Smooth muscle cell of the coronary artery (primary cell): ENCODE measurements at places on chromosomes 1 and 21. TPM values are rescaled to one million over a fixed set of nuclear protein-coding genes. Genes with fewer than 3 reads are reported as not detected.

The TMEM52 gene
- total RNA-seq, result not detected in 2 replicates

The OPN3 gene
- 7.4 and 16.8 TPM in 2 replicates for total RNA-seq

The HUNK gene
- total RNA-seq, result 0.47 TPM in 1 of 2 replicates, not detected in the other

The SORT1 gene
- 8.2 and 9.7 TPM in 2 replicates for total RNA-seq

The EXO5 gene
- total RNA-seq, result 6.2 and 9.4 TPM in 2 replicates

The DENND2C gene
- total RNA-seq, result 0.98 and 1.5 TPM in 2 replicates

The SRSF4 gene
- total RNA-seq, result 29.8 and 52.8 TPM in 2 replicates

The RCSD1 gene
- 0.08 and 0.12 TPM in 2 replicates for total RNA-seq

The ST6GALNAC3 gene
- total RNA-seq, result 0.12 and 0.75 TPM in 2 replicates

The S100A1 gene
- total RNA-seq, result 0.23 TPM in 1 of 2 replicates, not detected in the other

The GBP4 gene
- total RNA-seq, result 0.12 and 2.3 TPM in 2 replicates

The BCAS2 gene
- 26.9 and 32.4 TPM in 2 replicates for total RNA-seq

The TRNP1 gene
- total RNA-seq, result 5.3 and 11.7 TPM in 2 replicates

The ACTA1 gene
- total RNA-seq, result not detected in 2 replicates

The CFAP57 gene
- 0.12 and 0.15 TPM in 2 replicates for total RNA-seq
